ENCODE measurements at places on chromosomes 6 and 20.

DNA sequence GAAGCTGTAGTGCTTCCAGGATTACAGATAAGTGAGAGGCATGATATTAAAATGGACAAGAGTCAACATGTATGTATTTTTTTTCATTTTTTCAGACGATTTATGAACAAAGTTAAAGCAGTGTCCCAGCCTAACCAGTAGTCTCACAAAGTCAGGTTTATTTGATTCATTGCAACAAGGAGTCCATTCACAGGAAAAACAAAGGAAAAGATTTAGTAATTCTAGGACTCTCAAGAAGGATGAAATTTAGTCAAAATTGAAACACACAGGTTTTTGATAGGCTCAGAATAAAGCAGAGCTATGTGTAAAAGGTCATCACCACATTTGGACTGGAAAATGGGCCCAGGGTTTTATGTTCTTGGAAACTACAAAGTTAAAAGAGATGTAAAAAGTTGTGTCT is 84.0 kb downstream of the ZNF133 start:
- DNase-seq, result no peak

GRCh38 chr20:3846740-3847428 is at the start of gene MAVS:
MAVS (plus strand) TSS chr20:3846834; CDS start chr20:3854625, 7,791 bp downstream.
- peak; percentile 67 for DNase-seq

DNA sequence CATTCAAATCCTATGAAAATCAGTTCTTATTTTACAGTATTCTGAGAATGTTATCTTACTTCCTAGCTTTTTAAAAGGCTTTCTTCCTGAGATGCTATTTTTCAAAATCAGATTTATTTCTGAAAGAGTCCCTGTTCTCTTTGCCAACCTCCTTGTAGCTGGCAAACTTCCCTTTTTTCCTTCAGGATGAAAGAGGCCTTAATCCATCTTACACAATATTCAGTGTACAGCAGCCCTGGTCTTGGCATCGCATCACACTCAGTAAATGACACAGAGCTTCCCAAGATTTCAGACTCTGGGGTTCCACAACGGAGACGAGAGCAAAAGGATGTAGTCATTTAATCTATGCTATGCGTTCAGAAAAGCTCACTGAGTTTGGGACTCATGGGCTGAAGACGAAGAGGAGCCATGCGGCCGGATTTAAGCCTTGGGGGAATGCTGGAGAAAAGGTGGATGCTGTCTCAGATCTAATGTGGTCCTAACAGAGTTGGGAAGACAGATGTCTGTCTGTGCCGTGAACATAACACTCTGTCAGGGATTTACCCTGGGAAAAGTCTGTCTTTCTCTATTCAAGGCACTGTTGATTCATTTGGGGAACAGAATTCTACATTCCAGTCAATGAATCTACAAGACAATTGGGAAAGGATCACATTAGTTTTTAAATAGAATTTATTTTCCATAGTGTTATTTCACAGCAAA is 616.4 kb upstream of the AGPAT4 start:
- DNase-seq, result no peak

- no peak for DNase-seq
Measured at GRCh38 chr6:21005816-21006570, 471.7 kb downstream of the CDKAL1 start.

- DNase-seq, result no peak
Measured at GRCh38 chr6:106511288-106512047, 117.8 kb downstream of the RTN4IP1 start.

DNA sequence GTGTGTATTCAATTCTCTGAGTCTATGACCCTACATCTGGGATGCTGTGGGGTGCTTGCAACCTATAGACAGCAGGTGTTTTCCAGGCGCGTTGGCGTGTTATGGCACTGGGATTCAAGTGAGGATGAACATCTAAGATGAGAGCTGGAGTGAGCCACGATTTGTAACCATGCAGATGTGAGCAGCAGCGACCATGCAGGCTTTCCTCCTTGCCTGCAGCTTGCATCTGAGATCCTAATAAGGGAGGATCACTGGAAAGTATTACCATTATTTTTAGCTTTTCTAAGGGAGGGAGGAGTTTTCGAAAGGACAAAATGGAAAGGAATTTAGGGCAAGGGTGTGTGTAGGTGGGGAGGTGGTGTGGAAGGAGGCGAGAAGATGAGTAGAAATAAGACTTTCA is 216.7 kb downstream of the ATXN1 start:
- DNase-seq, result no peak

DNA sequence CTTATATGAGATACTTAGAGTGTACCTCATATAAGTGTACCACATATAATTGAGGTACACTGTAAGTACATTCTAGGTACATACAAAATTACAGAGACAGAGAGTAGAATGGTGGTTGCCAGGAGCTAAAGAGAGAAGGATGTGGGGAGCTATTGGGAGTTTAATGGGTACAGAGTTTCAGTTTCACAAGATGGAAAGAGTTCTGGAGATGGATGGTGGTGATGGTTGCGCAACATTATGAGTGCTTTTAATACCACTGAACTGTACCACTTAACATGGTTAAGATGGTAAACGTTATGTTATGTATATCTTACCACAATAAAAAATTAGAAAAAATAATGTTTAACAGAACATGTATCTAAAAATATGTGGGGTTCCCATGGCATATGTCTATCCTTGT is 69.4 kb downstream of the PRND start:
- DNase-seq, result no peak

GRCh38 chr6:170022827-170023619 is 267.9 kb downstream of the DLL1 start:
- no peak for DNase-seq

DNA sequence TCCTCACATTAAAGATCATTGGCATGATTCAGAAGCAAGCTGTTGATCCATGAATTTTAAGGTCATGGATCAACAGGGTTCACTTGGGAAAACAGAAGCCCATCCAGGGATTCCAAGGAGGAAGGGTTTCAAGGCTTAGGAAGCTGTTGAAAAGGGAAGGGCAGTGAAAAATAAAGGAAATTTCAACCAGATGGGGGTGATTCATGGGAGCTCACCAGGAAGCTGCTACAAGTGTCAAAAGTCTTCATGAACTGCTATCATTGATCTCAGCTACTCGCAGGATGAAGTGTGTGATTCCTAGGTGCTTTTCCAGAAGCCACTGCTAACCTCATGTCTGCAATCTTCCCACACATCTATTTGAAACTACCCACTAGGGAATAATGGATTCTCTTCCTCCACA is 26.2 kb downstream of the ADTRP start:
- no peak for DNase-seq

DNA sequence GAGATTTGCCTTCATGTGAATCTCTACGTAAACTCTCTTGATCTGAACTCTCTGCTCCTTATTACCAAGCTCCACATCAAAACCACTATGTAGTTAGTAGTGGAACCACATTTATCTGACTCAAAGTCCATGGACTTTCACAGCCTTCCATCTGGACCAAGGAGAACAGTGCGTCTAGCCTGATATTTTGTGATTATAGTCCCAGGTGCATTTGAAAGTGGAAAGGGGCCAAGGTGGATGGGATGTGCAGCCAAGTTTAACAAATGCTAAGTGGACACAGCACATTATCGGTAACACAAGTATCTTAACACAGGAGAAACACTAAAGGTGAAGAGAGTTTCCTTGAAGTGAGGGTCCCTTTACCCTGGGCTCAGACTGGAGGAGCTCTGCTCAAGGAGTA is 281.2 kb upstream of the SGK1 start:
- DNase-seq, result no peak

- no peak for DNase-seq
Measured at GRCh38 chr6:51398793-51399192, 580.1 kb downstream of the TFAP2B start.

DNA sequence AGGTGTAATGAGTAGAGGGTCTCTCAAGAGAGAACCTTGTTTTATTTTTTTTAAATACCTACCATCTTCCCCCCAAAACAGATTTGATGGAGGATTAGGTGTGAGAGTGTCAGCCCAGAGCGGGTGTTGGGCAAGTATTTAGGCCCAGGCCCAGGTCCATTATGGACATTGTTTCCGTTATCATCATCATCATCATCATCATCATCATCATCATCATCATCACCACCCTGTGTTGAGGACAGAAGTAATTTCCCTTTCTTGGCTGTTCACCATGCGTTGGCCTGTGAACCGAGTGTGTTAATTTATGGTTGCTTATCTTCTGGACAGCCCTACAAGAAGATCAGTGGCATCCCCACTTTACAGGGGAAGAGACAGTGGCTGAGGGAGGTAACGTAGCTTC is 28.6 kb downstream of the PSMF1 start:
- no peak for DNase-seq

GRCh38 chr6:21438237-21438985 is 155.1 kb upstream of the SOX4 start:
- DNase-seq, result no peak

- no peak for DNase-seq
Measured at GRCh38 chr6:30037182-30037788, 23.8 kb upstream of the POLR1H start.

DNA sequence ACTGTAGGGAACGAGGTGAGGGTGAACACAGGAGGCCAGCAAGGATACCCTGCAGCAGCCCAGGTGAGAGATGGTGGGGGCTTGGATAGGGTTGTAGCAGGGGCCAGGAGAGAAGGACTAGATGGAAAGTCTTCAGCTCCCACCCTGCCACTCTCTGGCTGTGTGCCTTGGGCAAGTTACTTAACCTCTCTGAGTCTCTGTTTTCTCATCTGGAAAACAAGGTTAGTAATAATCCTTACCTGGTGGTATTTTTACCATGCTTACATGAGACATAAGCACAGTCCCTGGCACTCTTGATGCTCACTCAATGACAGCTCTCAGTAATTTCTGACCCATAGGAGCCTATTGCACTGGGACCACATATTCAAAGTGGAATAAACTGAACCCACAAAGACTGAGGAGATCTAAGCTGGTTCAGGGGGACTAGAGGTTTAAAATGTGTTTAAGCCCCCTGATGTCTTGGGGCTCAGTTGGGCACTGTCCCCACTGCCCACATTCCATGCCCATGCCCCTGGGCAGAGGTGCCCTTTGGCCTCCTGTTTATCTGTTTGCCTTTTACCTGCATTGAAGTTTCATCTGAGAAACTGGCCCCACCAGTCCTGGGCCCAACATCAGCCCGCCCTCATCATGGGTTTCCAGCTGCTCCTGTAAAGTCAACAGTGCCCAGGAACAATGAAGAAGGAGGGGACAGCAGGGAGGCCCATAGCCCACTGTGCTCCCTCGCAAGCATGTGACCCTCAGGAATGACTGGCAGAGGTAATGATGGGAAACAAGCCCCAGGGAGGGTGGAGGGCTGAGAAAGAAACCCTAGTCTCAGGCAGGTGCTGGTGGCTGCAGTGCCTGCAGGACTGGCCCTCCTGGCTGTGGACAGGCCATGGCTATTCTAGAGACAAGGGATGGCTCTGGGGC is 104.0 kb downstream of the VEGFA start:
- DNase-seq, result no peak

GRCh38 chr6:30615958-30616810 is 859 bp downstream of the PPP1R10 start:
- no peak for DNase-seq

GRCh38 chr20:37522260-37523011 is 1.4 kb downstream of the NNAT start:
- DNase-seq, result no peak

GRCh38 chr6:33297956-33298772 is 578 bp downstream of the RGL2 start:
- DNase-seq, result no peak

DNA sequence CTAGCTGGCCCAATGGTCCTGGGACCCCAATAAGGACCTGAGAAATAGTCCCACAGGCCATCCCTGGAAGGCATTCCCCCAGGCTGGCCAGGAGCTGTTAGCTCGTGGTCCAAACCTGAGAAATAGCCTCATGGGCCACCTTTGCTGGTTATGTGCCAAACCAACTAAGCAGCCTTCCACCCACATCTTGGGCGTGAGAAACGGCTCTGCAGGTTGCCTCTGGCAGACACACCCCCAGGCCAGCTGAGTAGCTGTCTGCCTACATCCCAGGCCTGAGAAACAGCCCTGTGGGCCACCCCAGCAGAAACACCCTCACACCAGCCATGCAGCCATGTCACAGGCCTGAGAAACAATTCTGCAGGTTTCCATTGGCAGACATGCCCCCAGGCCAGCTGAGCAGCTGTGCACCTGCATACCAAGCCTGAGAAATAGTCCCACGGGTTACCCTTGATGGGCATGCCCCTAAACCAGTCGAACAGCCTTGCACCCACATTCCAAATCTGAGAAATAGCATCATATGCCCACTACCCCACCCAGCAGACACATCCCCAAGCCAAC is 567.8 kb upstream of the ID4 start:
- no peak for DNase-seq

GRCh38 chr6:22401206-22401605 is 104.4 kb upstream of the PRL start:
- DNase-seq, result no peak

GRCh38 chr20:31664696-31665354 is 27.1 kb downstream of the COX4I2 start:
- no peak for DNase-seq

DNA sequence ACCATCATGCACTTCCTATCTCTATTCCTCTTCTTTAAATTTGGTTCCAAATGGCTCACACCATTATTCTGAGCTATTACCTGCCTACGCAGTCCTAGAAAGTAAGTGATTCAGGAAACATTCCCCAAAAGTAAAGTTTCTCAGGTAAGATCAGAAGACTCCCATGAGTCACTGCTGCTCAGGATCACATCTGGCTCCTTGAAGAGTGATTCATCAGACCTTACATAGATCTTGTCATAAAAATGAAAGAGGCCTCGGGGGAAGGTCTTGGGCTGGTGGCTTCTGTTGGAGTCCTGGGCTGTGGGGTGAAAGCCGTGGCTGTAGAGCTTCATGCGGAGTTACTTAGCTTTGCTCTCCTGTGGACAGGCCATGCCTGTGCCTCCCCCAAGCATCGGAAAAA is 35.9 kb downstream of the PLG start:
- no peak for DNase-seq

- DNase-seq, result no peak
Measured at GRCh38 chr6:156852147-156852857, 75.1 kb downstream of the ARID1B start.
